ENCODE measurements at places on chromosomes 11 and 22.

GRCh38 chr22:29219881-29220670, 14.4 kb downstream of the EMID1 start:
- no peak for DNase-seq

DNA sequence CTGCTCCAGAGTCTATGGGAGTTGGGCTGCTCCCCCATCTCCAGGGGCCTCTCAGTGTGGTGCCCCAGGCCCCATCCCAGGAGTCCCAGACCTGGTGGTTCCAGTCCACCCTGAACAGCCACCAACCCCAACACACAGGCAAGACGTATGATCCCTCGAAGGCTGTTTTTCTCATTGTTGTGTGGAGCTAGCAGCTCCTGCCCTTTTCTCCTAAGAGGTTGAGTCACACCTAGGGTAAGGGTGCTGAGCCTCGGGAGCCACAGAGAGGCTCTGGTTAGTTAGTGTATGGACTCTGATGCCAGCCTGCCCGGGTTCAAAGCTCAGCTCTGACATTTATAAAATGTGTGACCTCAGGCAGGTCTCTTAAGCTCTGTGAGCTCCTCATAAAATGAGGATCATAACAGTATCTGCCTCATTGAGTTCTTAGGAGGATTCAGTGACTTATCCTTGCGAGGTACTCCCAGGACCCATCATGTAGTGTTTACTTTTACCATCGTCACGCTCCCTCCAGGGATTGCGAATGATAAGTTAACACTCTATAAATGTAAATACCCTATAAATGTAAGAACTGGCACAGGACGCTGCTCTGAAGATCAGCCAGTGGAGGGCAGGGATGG, 47.2 kb downstream of the FBLN1 start:
- no peak for DNase-seq

GRCh38 chr22:43734370-43735150, 77.5 kb downstream of the EFCAB6 start:
- no peak for DNase-seq

DNA sequence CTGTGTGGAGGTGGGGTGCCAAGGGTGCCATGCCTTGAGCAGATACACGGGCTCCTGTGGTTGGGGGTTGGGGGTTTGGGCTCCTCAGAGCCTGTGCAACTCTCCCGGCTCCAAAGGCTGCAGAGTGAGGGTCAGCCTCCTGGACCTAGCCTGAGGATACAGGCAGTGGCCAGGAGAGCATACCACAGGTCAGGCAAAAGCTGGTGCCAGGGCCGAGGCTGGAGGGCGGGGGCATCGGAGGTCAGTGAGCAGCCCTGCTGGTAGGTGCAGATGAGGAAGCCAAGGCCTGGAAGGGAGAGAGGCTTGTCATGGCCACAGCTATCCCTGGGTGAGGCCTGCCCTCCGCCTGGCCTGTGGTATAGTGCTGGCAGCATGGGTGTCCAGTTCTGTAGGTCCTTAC, 25.6 kb upstream of the DGCR8 start:
- DNase-seq = no peak

DNA sequence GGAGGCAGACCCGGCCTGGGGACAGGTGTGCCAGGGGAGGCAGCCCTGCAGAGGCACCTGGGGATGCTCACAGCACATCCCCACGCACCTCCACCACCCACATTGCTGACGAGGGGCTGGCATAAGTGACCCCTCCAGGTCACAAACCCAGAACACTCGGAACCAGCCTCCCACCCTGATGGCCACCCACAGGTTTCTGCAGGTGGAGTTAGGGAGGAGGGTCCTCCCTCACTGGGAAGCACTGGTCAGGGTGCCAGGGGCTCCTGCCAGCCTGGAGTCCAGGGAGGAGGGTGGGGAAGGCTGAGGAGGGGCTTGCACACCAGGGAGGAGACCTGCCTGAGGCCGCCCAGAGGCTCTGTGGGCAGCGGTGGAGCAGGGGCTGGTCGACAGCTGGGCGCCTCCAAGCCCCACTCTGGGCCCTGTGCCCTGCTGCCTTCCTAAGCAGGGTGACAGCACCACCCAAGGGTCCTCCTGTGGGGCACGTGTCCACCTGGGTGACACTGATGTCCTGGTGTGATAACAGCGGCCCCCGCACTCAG, 51.0 kb upstream of the CARS1 start:
- no peak for DNase-seq

GRCh38 chr22:17172029-17172833, 13.2 kb upstream of the HDHD5 start:
- no peak for DNase-seq

GRCh38 chr22:29742326-29742725, 22.5 kb downstream of the CABP7 start:
- DNase-seq = no peak

DNA sequence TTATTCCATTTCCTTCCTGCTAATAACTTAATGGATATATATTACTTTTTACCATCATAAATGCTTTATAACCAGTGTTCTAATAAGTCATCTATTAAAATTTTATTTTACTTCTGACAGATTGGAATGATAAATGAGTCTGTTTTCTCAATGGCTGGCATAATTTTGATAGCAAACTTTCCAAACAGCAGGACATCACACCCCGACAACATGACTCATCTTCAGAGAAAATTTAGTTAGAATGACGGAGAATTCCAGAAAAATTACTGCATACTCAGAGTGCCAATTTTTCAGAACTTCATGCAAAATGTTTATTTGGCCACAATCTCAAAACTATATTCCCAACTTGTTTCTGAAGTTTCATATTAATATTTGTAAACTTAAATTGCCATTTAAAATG, 174.4 kb downstream of the SWAP70 start:
- DNase-seq = no peak

DNA sequence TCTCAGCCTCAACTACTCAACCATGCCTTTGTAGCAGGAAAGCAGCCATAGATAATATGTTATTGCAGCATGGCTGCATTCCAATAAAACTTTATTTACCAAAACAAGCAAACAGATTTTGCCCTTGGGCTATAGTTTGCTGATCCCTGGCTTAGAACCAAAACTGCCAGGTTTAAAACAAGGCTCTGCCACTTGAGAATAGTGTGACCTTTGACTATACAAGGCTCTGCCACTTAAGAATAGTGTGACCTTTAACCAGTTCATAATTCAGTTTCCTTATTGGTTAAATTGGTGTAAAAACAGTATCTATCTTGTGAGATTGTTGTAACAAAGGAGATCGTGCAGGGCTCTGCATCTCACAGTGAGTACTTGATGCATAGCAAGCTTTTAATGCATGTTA, 217.3 kb upstream of the MTNR1B start:
- DNase-seq = no peak

DNA sequence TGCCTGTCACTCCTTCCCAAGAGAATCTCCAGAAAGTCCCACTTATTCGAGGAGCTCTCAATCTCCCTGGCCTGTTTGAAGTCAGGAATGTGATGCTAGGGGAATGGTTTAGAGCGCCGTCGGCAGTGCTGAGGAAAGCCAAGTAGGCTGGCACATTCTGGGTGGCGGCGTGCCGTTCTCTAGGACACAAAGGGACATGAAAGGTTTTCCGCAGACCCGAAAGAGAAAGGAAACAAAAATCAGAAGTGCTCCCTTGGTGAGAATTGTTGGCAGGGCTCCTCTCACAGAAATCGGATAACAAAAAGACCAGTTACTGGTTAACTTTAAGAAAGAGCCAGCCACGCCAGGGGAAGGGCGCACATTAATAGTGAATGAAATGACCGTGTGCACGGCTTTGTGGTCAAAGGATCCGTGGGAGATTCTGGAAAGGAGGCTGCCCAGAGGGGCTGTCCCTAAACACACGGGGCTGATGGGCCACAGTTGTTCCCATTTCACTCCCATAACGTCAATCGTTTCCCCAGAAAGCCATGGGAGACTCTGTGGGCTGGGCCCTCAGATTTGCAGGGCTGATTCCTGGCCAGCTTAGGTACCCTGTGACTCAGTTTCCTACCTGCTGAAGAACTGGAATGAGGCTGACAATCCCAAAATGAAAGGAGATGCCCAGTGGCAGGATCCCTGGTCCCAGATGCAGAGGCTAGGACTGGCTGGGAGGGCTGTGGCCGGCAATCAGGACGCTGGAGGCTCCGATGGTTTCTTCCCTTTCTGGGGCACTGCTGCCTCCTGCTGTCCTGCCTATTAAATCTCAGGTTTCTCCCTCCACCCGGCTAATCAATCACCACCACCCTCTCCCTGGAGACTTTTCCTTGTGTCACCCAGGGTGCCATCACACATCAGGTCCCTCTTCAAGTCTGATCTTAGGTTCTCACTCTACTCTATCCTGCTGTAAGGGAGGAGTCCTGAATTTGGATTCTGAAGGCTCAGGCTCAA, 82.3 kb downstream of the RCN1 start:
- peak; percentile 36 for DNase-seq

DNA sequence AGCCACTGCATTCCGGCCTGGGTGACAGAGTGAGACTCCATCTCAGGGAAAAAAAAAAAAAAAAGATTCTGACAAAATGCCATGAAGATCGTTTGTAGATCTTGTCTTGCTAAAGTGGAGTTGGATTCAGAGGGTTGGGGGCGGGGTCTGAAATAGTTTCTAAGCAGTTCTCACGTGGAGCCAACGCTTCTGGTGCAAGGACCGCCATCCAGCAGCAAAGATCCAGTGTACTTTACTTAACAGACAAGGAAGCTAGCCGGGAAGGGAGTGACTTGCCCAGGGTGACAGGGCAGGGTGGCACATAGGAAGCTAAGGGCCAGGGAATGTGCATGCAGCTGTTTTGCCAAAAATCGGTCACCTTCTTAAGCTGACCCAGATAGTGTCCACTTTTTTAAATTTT, 27.4 kb downstream of the APOL1 start:
- no peak for DNase-seq

GRCh38 chr11:84922836-84923235, 704.3 kb downstream of the DLG2 start:
- DNase-seq = no peak

GRCh38 chr11:61771195-61771894, 18.9 kb downstream of the MYRF start:
- no peak for DNase-seq

DNA sequence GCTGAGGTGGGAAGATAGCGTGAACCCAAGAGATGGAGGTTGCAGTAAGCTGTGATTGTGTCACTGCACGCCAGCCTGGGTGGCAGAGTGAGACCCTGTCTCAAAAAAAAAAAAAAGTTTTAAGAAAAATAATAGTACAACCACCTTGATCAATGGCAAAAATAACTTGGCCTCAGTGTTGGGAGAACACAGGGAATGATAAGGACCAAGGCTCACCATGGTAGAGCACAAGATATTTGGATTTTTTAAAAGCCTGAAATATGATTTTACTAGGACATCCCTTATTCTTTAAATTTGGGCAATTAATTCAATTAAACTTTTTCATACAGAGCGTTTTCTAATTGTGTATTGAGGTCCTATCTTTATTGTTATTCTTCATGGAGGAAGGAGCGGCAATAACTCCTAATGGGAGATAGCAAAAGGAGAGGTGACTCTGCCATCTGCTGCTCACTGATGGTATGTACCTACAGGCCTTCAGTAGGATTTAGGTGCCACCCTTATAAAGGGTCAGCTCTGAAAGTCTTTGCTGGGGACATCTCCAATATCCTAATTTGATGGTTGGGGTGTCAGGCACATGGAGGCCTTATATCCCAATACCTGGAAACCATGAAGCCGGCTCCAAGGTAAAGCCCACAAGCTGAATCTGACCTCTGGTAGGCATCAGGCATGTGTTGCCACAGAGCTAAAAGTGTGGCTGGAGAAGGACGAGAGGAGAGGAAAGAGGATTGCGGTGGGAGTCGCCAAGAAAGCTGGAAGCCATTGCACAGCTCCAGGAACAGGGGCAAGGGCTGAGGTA, 21.9 kb upstream of the POLD3 start:
- DNase-seq = peak; percentile 23

Data from activated CD4-positive, alpha-beta T cell treated with anti-CD3 and anti-CD28 coated beads, Interleukin-2, amount 50 U/mL, for 16 hours (primary cell).